ENCODE measurements at places on chromosomes 1 and 21.

DNA sequence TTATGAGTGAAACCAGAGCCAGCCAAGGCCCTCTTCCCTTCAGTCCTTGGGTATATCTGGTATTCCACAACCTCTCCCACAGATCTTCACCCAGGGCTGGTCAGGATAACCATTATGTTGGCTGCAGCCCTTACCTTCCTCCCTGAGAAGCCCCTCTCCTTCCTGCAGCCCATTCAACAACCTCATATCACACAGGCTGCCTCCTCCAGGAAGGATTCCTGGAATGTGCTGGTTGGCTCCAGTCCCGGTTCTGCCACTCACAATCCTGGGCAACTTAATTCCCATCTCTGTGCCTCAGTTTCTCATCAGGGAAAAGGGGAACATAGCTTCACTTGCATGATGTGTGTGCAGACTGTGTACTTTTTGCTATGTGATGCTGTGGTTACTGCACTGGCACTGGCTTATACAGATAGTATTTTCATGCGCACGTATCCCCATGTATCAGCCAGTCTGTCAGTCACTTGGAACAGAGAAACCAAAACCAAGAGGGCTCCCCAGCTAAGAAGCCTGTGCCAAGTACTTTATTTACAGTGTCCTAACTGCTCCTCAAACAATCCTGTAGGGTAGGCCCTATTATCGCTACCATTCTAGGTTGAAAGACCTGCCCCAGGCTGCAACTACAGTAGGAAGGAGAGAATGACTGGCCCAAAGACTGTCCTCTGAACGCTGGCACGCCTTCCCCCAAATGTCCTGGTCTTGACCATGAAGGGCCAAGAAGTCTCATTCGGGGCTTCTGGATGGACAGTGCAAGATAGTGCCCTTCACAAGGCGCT, 39.9 kb upstream of the PPP1R15B start:
- DNase-seq = no peak

GRCh38 chr21:21182401-21183010, 184.3 kb downstream of the NCAM2 start:
- DNase-seq = no peak

- no peak for DNase-seq
These were observed 79.6 kb downstream of the RGL1 start for GRCh38 chr1:183884526-183884925.

GRCh38 chr1:206655471-206655882, 20.1 kb downstream of the DYRK3 start:
- no peak for DNase-seq

DNA sequence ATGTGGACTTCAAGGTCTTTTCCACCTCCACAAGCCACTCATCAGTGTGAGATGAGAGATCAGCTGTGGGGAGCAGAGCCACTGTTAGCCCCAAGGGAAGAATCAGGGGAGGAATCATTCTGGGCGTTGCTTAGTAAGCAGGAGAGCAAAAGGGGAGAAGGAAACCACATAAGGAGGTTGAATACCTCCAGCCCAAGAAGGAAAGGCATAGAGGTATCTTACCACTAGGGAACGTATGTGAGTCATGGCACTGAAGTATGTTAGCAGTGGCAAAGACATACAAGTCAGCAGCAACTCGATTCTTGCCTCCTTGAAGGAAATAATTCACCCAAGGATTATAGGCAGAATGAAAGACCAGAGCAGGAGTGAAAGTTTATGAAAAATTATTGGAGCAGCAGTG, 31.6 kb upstream of the SLC5A9 start:
- DNase-seq = no peak

DNA sequence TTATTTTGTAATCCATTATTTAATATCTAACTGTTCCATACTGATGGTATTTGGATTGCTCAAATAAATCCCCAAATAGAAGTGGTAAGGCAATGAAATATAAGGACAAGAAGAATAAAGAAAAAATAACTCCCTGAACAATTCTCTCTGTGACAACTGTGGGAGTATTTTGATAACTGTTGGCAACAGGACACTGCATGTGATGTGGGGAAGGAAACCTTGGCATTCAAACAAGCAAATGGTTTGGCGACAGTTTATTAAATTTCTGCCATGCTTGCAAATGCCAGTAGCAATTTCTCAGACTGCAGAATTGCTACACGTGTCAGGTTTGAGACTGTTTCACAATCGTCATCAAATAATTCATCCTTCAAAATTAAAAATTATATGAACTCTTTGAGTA, 8.6 kb upstream of the MRPL39 start:
- DNase-seq = no peak

- no peak for DNase-seq
These were observed 689 bp upstream of the ZNF644 start for GRCh38 chr1:91022518-91022929.

DNA sequence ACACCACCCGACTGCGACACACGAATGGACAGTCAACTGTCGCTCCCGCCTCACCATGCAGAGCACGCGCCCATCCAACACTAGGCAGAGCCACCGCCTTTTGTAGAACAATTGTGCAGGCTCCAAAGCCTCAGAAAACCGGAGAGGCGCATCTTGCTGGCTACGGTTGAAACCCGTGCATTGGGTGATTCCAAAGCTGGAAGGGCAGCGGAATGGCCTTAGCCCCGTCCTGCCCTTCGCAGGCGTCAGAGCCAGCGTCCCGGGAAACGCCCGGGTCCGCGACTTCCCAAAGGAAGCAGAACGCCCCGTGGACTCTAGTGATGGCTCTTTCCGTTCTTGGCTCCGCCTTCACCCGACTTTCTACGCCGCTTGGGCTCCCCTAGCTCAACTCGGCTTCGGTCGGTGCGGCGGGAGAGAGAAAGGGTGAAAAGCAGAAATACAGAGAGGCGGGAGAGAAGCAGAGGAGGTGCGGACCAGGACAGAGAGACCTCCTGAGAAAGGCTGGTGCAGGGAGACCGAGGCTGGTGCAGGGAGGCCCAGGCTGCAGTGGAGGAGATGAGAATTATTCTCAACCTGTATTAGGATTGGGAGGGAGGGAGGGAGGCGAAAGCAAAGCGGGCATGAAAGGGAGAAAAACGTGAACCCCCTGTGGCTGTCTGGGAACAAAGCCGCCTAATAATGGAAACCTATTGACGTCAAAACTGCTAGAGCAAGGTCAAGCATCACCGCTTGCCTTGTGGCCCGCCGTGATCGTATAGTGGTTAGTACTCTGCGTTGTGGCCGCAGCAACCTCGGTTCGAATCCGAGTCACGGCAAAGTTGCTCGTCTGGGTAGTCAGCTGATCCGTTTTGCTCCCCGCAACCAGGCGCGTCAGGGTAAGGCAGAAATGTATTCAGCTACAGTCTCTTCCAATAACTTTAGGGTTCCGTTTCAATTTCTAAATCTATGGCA, 99.5 kb downstream of the PRKAB2 start:
- DNase-seq = no peak

- no peak for DNase-seq
These were observed 27.5 kb downstream of the ERG start for GRCh38 chr21:38470755-38471154.

GRCh38 chr1:61519631-61520030, 205.3 kb downstream of the TM2D1 start:
- DNase-seq = no peak

DNA sequence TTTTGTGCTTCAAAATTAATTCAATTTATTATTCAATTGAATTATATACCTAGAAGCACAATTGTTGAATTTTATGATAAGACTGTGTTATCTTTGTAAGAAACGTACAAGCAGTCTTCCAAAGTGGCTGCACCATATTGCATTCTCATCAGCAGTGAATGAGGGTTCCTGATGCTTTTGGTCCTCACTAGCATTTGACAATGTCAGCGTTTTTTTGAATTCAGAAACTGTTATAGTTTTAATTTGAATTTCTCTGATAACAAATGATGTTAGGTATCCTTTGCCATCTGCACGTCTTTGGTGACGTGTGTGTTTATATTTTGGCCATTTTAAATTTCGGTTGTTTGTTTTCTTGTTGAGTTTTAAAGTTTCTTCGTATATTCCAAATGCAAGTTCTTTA, 553.0 kb upstream of the ZP4 start:
- no peak for DNase-seq

DNA sequence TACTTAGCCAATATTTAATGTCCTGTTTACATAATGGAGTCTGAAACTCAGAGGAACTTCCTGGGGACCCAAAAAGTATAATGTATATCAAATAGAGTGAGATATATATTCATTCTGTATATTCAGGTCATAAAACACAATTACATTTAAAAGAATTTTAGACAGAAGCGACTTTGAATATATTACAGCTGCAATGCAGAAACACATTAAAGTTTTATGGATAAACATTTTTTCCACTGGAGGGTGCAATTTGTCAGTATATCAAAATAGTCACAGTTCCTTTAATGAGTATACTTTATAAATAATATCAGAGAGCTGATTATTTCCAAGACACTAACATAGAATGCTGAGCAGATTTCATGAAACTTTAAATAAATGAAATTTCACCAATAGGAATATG, 43.9 kb upstream of the CRB1 start:
- no peak for DNase-seq

GRCh38 chr1:26949926-26950319, 10.3 kb downstream of the KDF1 start:
- no peak for DNase-seq

- no peak for DNase-seq
These were observed 730.7 kb upstream of the RGS18 start for GRCh38 chr1:191427593-191427992.

Measured in NT2/D1 (cell line).